Stimulated activated CD8-positive, alpha-beta memory T cell treated with anti-CD3 and anti-CD28 coated beads, Interleukin-2, amount 100 ng/mL, for 48 hours (primary cell): ENCODE measurements at places on chromosomes 1 and 21.

DNA sequence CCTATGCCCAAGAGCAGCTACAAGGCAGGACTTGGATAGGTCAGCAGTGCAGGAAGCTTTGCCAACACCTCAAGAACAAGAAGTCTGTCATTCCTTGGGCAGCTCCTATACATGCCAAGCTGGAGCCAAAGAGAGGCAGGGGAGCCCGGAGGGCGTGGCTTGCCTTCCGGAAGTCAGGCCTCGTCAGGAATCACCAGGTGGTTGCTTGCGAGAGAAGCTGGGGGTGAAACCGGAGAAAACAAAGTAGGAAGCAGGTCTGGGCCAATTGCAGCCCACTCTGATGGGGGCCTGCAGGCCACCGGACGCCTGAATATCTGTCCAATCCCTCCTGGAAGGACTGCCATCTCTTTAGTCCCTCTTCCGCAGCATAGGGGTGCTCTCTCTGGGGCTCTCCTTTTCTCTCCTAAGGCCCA lies 794 bp upstream of the FAM76A start:
- DNase-seq: no peak

- DNase-seq: no peak
These were observed 65.7 kb downstream of the NPHS2 start for GRCh38 chr1:179510038-179510437.

GRCh38 chr1:77279929-77280328 lies 1.9 kb upstream of the AK5 start:
- no peak for DNase-seq

DNA sequence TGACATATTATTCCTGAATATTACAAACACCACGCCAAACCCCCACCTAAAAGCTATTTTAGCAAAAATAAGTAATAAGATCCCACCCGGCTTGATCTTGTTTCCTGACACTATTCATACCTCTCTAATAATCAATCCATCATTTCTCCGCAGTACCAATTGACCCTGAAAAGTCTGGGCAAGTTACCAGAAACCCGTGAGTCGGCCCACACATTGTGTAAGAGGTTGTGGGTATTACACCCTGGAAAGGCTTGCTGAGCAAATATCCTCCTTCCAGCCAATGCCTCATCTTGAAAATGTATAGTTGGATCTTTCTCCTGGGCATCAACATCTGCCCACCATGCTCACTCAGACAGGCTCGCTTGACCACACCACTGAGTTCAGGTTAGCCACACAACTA lies 451.0 kb downstream of the TTLL7 start:
- DNase-seq: no peak

GRCh38 chr21:37082856-37083528 lies 9.9 kb downstream of the TTC3 start:
- no peak for DNase-seq
